Stimulated activated CD4-positive, alpha-beta T cell treated with anti-CD3 and anti-CD28 coated beads, TNF-alpha, amount 100 ng/mL, for 1 hour (primary cell): ENCODE measurements at places on chromosomes 13 and 19.

DNA sequence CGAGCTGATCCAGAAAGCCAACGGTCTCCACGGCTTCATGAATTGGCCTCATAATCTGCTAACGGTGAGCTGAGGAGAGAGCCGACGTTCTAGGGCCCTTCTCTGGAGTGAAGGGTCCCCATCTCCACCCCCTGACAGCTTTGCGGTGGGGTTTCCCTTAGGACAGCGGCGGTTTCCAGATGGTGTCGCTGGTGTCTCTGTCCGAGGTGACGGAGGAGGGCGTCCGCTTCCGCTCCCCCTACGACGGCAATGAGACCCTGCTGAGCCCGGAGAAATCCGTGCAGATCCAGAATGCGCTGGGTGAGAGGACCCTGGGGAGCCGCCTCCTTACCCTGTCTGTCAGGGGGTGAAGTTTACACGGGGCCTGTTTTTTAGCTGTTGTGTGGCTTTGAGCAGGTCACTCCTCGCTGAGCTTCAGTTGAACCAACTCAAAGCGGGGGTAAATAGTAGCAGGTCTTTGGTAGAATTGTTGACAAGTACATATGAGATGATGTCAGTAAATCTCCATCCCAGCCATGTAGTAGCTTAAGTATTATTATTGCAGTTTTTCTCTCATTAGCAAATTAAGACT, 801 bp downstream of the QTRT1 start:
- DNase-seq, result no peak

- DNase-seq, result no peak
These were observed 54.4 kb downstream of the COL4A2 start for GRCh38 chr13:110361365-110361911.

DNA sequence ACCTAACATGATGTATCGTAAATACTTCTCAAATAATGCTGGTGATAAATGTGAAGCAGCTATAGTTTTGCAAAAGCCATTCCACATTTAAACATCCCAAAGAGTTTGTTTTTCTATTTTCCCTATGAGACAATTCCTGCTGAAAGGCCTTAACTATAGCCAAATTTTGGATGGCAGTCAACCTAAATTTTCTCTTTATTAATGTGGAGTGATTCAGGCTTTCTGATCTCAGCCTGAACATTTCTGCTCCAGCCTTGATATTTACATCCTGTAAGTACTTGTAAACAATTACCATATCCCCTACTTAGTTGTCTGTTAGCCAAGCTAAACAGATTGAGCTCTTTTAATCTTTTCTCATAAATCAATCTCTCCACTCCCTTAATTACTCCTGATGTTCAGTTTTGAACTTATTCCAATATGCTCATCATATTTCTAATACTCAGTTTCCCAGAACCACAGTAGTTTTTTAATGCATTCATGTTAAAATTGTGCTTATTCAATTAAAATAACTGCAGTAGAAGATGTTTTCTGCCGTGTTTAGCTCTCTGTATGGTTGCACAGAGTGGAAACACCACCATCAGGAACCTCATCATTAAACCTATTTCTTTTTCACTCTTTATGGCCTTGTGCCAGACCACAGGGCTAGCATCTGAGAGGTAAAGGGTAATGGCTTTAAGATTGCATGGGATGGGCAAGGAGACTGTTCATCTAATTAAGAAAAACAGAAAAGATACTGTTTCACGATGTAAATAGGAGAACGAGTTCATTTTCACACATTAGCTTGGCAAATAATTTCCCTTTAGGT, 1235.2 kb upstream of the SLC10A2 start:
- DNase-seq, result no peak

GRCh38 chr13:21917086-21918015, 246.5 kb downstream of the FGF9 start:
- DNase-seq, result no peak

DNA sequence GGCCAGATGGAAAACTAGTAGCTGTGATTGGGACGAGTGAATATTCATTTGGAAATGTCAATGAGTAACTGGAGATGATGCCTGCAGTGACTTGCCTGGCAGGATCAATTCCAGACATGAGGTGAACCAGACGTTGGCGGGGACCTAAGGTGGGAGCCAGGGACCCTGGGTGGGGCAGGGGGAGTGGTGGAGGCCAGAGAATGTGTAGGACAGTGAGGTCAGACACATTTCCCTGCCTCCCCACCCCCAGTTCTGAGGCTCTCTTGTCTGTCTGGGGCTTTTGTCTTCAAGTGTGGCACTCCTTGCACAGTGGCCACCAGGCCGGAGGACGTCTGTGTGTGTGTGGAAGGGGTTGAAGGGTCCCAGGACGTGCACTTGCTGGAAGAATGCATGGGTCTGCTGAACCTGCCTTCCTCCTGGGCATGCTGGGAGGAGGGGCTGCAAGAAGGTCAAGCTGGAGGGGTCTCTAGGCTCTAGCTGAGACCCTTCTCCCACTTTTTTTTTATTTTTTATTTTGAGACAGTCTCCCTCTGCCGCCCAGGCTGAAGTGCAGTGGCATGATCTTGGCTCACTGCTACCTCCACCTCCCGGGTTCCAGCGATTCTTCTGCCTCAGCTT, 51.6 kb downstream of the CHST8 start:
- DNase-seq, result no peak

- DNase-seq, result no peak
These were observed 41.2 kb upstream of the ARGLU1 start for GRCh38 chr13:106609116-106609515.

GRCh38 chr19:34363094-34363493, 1.9 kb upstream of the GPI start:
- no peak for DNase-seq

GRCh38 chr13:110652764-110653163, 37.4 kb downstream of the NAXD start:
- DNase-seq, result no peak

DNA sequence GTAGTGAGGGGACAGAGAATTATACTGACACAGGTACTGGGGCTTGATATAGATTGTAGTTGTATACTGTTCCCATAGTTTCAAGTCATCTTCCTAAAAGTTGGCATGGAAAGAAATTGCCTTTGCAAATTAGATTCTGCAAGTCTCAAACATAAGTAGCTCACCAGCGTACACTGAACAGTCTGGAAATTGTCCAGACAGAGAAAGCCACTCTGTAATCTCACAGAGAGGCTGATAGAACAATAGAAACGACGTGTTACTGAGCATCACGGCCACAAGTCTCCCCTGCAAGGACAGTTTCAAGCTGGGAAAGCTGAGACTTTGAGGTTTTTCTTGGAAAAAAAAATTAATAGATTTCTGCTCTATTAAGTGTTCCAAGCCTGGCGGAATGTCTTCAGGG, 228.6 kb downstream of the DNAJC15 start:
- DNase-seq, result no peak
